ENCODE measurements at places on chromosomes 2 and 18.

DNA sequence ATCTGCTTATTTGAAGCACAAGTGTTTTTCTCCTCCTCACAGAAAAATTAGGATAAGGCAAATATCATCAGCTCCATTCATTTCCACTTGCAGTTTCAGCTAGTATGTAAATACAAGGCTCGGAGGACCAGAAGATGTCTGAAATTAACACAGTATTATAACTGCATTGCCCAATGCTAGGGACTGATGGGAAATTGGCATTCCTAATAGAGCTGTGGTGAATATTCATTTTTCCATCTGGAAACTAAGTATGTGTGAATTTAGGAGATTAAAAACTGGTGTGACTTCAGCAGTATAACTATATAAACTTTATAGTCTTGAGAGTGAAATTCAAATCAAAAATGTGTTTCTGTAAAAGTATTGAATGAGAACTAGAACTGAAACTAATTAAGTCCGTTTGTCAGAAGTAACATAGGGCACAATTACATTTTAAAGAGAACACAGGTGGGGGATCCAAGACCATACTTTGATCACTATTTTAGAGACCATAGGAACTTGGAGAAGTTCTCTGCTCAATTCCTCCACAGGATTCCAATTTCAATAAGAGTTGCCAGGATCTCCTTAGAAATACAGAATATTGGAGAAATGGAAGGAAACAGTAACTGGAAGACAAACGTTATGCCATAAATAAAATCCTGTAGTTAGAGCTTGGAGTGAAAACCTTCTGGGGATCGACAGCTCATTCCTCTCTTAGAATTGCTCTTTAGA lies 12.1 kb upstream of the ITGA6 start:
- DNase-seq, result no peak

DNA sequence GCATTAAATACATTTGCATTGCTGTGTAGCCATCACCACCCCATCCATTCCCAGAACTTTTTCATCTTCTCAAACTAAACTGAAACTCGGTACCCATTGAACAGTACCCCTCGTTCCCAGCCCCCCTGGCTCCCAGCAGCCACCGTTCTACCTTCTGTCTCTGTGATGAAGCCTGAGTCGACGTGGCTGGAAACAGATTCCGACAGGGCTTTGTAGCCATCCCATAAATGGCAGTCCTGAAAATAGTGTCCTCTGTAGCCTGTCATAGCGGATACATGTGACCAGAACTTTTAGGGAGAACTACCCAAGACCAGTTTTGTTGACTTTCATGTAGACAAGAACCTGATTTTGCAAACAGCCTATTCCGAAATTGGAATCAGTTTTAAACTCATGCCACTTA lies 59.1 kb downstream of the TSHZ1 start:
- DNase-seq, result no peak

GRCh38 chr18:50653402-50654093 lies 93.7 kb downstream of the MAPK4 start:
- DNase-seq, result no peak

DNA sequence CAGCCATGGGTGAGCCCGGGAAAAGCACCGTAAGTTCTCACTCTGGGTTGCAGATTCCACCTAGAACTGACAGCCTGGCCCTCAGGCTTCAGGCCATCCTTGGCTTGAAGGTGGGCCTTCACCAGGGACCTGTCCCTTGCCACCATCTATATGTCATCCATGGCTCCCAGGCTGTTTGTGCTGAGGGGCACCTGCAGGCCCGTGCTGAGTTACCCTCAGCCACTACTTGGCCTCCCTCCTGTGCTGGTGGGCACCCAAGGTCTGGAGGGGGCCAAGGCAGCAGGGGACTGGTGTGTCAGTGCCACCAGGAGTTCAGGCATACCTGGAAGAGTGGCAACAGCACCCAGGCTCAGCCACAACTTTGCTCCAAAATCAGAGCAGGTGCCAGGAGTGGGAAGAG lies 326.2 kb upstream of the SMIM21 start:
- DNase-seq, result no peak

DNA sequence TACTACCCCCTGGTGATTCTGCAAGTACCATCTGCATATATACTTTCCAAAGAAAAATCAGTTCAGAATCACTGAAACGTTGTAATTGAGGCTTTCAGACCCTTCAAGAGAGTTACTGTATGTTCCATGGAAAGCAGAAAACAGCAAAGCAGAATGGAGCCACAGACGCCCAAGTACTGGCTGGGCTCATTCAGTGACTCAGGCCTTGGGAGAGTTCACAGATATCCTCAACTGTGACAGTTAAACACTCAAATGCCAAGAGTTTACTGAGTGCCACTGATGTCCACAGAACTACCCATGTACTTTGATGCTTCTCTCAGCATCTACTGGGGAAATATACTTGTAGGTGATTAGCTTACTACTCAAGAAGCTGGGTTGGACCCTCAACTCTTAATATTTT lies 303.4 kb downstream of the TCF4 start:
- DNase-seq, result no peak
